ENCODE measurements at places on chromosomes 6 and 20.

- DNase-seq: no peak
These were observed 9.4 kb downstream of the SNX5 start for GRCh38 chr20:17959257-17959627.

- DNase-seq: no peak
These were observed 736.4 kb upstream of the MARCKS start for GRCh38 chr6:113120582-113121285.

DNA sequence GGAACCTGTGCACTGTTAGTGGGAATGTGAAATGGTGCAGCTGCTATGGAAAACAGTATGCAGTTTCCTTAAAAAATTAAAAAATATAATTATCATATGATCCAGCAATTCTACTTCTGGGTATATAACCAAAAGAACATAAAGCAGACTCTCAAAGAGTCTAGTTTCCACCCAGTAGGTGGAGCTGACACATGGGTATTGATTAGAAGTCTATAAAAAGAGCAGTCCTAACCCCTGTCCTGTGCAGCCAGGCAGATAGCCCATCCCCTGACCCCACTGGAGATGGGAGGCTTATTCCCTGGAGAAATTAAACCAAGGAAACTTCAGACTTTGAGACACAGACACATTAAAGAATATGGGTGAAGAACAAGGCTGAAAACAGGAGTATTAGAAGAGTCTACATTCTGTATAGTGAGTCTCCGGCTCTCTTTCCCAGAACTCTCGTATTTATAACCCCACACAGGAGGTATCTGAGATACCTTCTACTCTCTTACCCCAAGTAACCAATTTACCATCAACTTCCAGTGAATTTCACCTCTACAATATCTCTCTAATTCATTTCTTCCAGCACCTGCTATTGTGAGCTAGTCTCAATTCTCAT is 92.3 kb downstream of the SEL1L2 start:
- no peak for DNase-seq

GRCh38 chr20:38665094-38665493 is 59.2 kb upstream of the SLC32A1 start:
- no peak for DNase-seq

GRCh38 chr20:14782731-14783130 is 445.3 kb upstream of the FLRT3 start:
- DNase-seq: no peak

GRCh38 chr6:119791736-119792135 is 442.2 kb upstream of the MAN1A1 start:
- no peak for DNase-seq

DNA sequence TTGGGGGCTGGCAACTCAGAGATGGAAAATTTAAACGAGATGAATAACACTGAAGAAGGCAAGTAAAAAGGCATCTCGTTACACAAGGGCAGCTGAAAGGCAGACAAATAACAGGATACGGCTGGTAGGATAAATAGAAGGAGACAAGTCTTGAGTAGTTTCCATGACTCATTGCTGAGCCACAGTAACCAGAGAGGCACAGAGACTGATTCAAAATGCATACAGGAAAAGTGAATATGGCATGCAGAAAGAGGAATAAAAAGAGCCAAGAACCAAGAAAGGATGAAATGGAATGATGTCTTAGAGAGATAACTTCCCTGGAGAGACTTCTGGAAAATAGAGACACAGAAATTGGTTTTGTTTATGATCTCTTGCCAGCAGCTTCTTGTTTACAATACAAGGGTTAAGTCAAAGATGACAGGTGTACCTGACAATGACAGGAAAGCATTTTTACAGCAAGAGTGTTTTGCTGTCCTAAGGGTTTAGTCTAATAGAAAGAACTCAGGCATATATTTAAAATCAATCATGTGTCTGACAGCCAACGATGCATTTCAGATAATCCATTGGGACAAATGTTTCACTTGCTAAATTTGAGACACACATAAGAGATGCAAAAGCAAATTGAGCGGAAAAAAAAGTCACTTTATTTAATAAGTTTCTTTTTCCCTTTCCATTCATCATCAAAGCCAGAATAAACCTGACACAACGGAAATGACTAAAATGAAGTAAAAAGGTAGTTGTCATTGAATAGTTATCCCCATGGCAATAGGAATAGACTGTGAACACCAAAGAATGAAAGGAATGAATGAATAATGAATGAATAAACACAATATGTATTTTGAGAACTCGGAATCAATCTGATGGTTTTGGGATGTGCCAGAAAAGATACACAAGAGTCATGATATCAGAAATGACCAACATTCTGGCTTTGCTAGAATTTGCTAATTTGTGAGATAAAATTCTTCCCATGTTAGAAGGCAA is 68.0 kb upstream of the KCNQ5 start:
- DNase-seq: no peak

DNA sequence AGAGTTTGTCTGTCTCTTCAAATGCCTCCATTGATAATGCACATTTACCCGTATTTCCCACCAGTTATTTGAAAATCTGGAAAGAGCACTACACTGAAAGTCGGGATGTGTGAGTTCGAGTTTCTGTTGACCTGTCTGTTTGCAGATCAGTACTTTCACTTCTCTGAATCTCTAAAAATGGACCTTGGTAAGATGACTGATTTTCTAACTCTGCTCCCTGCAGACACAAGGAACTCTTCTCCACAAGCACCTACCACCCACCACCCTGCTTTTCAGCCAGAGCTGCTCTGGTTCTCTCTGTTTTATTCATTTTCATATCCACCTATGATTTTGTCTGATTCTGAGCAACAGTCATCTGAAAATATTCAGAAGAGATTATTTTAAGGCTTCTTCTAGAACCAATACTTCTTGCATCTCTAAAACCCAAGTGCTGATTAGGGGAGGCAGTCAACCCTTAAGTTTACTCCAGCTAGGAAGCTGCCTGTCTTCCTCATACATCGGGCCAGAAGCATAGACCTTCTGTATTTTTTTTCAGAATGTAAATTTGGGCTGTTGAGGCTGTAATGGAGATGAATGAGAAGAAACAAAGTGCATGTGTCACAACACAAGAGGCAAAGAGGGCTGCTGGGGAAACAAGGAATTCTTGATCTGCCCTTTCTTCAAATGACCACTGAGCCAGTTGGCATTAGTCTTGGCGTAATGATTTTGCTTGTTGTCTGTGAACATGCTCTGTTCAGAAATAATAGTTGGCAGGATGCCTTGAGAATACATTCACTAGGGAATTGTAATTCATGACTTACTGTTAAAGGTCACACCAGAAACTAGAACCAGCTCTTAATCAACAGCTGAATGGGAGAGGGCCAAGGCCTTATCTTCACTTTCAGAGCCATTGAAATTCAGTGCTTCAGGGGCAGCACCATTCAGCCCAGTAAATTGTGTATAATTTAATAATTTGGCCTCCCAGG is 85.4 kb upstream of the MYLIP start:
- no peak for DNase-seq

DNA sequence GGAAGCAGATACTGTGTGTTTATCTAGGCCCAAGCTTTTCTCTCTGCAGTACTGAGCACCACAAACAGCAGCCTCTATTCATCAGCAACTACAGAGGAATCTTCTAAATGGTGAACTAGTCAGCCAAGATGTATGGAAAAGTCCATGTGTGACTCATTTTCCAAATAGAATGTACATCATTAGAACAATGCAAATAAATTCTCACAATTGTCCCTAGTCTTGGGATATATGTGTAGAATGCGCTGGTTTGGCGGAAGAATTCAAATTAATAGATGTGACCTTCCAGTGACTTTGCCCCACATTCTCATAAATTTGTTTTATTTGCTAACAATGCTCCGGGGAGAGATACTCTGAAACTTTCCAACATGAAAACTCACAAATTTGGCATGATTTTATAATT is 436.2 kb downstream of the CBLN4 start:
- no peak for DNase-seq

DNA sequence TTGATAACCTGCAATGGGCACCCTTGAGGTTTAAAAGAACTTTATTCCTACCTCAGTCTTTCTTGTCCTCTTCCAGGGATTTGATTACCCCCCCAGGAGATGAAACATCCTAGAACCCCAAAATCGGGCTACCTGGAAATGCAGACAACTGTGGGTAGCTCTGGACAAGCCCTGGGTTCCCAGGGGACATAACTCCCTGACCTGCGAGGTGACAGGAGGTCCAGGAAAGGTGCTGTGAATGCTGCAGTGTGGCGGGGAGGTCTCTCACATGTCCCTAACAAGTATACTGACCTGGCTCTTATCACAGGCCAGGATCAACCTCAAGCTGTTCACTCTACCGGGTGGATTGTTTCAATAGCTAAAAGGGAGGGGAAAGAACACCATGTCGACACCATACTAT is 11.6 kb downstream of the JAG1 start:
- DNase-seq: no peak

DNA sequence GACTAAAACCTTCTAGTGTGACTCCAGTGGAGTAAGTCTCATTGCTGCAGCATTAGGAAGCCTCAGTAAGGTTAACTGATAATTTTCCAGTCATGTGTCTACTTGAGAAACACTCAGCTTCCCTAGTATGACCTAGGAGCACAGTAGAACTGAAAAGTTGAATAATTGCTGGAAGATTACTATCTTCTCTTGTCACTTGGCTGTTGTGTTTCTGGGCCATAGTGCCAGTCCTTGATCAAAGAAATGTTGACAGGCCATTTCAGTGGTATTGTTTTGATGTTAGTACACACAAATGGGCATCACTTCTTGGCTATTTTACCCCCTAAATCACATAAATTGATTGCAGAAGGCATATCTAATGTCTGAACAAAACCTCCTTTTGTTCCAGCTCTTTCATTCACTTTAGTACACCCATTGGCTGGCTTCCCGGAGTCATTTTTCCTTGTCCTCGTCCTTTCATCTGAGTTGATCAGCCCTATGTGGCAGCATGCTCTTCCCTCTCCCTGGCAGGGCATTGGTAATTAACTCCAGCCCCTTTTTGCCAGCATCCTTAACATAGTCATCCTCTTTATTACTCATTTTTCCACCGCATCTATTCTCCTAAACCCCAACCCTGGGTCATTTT is 6.0 kb downstream of the ENPP3 start:
- no peak for DNase-seq

- no peak for DNase-seq
These were observed 7.4 kb upstream of the PLCB1 start for GRCh38 chr20:8124639-8125038.

- DNase-seq: peak; percentile 68
These were observed 10.7 kb upstream of the NCOA7 start for GRCh38 chr6:125779924-125780539.

- DNase-seq: no peak
These were observed 30.8 kb downstream of the BPIFB1 start for GRCh38 chr20:33313686-33314314.

DNA sequence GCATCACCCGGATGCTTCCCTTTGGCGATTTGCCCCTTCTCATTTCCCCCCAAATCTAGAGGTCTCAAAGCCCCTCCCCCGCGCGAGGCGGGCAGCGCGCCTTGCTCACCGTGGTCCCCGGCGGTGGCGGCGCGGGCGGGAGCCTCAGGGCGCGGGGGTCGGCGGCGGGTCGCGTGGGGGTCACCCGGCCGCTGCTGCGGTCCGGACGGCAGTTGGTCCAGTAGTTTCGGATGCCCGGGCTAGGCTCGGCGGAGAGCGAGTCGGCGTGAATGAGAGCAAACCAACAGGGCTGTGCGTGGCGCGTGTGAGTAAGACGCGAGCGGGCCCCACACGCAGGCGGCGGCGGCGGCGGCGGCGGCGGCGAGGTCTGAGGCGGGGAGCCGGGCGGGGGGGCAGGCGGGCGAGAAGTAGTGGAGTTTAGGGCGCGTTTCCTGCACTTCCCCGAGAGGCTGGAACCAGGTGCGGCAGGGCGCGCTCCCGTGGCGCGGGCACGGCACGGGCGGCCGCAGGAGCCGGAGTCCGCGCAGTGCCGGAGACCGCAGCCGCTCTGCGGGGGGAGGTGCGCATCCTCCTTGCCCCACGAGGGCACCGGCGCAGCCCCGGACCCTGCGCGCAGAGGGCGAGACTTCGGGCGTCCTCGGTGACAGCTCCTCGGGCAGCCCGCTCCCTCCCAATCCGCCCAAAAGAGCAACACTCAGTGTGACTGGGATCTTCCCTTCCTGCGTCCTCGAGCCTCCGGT is 567 bp downstream of the HS3ST5 start:
- no peak for DNase-seq

- no peak for DNase-seq
These were observed 120.2 kb upstream of the CLDN20 start for GRCh38 chr6:155143578-155144106.

- no peak for DNase-seq
These were observed 42.2 kb upstream of the COL10A1 start for GRCh38 chr6:116168148-116168547.

- no peak for DNase-seq
These were observed 514.5 kb downstream of the PREX1 start for GRCh38 chr20:48313324-48313723.

- no peak for DNase-seq
These were observed 79.9 kb downstream of the TOX2 start for GRCh38 chr20:43994486-43995100.

- DNase-seq: no peak
These were observed 3.3 kb downstream of the PLCB4 start for GRCh38 chr20:9071976-9072726.

- no peak for DNase-seq
These were observed 39.1 kb upstream of the PAK5 start for GRCh38 chr20:9877932-9878495.

DNA sequence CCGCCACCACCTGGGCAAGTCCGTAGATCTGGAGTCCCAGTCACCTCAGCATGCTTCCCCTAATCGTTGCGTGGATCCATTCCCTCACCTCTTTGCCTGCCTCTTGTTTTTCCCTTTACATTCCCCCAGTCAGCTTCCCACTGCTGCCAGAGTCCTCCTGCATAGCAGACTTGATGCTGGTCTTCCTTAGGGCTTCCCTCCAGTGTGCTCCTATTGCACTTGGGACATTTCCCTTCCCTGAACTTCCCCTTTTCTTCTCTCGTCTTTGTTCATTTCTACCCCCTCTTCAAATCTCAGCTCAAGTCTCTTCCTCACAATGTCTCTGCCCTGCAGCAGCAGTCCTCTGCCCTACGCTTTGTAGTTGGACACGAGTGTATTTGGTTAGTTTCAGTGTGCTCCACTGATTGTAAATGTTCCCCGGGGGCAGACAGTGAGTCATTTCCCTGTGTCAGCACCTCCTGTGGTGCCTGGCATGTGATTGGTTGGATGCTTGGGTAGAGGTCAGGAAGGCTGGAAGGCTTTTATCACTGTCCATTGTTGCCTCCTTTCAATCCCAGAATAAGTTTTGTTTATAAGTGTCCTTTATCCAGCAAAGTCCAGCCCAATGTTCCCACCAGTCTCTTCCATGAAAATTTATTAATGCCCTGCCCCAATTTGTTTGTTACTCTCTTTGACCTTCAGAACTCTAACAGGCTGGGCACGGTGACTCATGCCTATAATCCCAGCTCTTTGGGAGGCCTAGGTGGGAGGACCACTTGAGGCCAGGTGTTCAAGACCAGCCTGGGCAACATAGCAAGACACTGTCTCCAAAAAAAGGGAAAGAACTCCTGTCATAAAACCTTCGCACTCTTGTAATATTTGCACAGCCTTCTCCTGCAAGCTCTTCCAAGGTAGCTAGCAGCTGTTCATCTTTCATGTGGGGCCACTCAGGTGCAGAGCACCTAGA is 38.3 kb downstream of the FAM120B start:
- DNase-seq: no peak

Data from activated T-helper 1 cell treated with anti-CD3 and anti-CD28 coated beads, Interleukin-2, amount 50 U/mL, for 16 hours (primary cell).